ENCODE measurements at places on chromosomes 7 and 10.

GRCh38 chr10:17430647-17431355 lies 23.6 kb downstream of the ST8SIA6 start:
- peak; percentile 62 for DNase-seq

DNA sequence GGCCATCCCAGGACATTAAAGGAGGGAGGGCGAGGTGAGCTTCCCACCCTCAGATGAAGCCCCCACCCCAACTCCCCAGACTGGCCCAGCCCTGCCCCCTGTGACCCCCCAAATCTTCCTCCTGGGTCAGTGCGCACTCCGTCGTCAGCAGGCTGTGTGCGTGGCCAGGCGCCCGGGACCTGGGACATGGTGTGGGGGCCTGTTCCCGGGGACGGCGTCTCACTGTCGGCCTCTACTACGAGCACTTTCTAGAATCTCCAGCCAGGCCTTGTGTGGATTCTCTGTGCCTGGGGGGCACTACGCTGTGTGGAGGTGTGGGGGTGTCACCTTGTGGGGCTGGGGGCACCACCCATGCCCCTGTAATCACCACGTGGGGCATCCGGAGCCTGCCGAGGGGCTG lies 9.8 kb downstream of the PWWP2B start:
- no peak for DNase-seq

- peak; percentile 19 for DNase-seq
Observed at GRCh38 chr7:92633211-92633906, 43.2 kb upstream of the FAM133B start.

DNA sequence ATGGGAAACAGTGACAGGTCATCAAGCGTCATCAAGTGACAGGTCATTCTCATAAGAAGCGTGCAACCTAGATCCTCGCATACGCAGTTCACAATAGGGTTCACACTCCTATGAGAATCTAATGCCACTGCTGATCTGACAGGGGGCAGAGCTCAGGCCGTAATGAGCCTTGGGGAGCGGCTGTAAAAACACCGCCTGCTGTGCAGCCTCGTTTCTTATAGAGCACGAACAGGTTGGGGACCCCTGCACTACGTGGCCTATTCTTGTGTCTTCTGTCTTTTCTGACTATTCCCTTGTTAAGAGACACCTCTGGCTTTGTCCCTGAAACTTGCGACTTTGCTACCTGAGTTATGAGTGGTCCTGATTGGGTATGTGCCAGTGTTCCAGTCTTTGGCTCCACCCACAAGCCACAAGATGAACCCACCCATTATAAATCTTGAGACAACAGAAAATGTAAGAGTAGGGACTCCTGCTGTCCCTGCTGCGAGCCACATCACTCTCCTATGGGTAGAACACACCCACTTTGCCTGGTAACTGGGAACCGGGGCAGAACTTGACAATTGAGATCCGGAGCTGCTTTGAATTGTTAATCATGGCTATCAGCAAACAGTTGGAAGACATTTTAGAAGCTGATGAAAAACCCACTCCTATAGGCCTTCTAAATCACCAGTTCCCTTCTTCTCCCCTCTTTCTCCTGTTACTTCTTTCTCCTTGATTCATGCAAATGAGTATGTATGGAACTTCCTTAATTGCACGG lies 55.8 kb upstream of the EXOC4 start:
- DNase-seq = no peak

DNA sequence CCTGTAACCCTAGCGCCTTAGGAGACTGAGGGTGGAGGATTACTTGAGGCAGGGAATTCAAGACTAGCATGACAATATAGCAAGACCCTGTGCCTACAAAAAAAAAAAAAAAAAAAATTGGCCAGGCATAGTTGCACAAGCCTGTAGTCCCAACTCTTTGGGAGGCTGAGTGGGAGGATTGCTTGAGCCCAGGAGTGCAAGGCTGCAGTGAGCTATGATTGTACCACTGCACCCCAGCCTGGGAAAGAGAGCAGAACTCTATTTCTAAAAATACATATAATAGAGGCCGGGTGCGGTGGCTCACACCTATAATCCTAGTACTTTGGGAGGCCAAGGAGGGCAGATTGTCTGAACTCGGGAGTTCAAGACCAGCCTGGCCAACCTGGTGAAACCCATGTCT lies 10.2 kb upstream of the SORBS1 start:
- no peak for DNase-seq

- no peak for DNase-seq
Observed at GRCh38 chr7:121833991-121834390, 39.0 kb upstream of the PTPRZ1 start.

- DNase-seq = no peak
Observed at GRCh38 chr7:84106291-84106690, 88.3 kb downstream of the SEMA3A start.

DNA sequence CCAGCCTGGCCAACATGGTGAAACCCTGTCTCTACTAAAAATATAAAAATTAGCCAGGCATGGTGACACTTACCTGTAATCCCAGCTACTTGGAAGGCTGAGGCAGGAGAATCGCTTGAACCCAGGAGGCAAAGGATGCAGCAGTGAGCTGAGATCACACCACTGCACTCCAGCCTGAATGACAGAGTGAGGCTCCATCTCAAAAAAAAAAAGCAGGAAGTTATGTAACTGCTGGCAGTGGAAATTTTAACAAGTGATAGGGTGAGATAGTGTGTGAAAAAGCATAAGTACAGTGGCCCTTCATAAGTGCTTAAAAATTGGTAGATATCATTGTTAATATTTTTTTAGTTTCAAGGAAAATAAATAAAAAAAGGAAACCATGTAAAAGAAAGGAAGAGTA lies 12.3 kb downstream of the AKR1C3 start:
- no peak for DNase-seq
